ENCODE measurements at places on chromosomes 13 and 19.
A peak's percentile ranks its signal among the peaks of the same experiment; 100 is the strongest.

- DNase-seq, result no peak
Observed at GRCh38 chr19:58010507-58010906, 7.9 kb upstream of the ZNF606 start.

- no peak for DNase-seq
Observed at GRCh38 chr13:93502987-93503615, 276.5 kb downstream of the GPC6 start.

DNA sequence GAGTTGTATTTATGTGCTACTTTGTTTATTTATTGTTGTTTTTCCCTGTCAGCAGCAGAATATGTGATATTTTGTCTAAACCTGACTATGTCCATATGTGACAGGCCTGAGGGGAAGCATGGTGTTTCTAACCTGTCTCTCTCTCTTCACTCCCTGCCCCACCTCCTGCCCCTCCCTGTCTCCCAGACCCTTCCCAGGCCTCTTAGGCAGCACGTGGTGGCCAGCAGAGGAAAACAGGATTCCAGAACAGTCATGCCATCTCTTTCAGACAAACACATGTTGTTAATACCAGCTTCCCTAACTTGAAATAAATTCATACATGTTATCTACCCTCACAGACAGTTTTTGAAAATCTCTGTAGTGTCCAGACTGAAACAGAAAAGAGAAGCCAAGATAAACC is 31.0 kb upstream of the ATP11A start:
- no peak for DNase-seq

- DNase-seq, result peak; percentile 35
Observed at GRCh38 chr13:26813321-26813979, 52.9 kb upstream of the GPR12 start.

- DNase-seq, result no peak
Observed at GRCh38 chr19:46159418-46160232, 11.6 kb downstream of the IGFL2 start.

- no peak for DNase-seq
Observed at GRCh38 chr13:101283782-101284181, 132.5 kb downstream of the NALCN start.

DNA sequence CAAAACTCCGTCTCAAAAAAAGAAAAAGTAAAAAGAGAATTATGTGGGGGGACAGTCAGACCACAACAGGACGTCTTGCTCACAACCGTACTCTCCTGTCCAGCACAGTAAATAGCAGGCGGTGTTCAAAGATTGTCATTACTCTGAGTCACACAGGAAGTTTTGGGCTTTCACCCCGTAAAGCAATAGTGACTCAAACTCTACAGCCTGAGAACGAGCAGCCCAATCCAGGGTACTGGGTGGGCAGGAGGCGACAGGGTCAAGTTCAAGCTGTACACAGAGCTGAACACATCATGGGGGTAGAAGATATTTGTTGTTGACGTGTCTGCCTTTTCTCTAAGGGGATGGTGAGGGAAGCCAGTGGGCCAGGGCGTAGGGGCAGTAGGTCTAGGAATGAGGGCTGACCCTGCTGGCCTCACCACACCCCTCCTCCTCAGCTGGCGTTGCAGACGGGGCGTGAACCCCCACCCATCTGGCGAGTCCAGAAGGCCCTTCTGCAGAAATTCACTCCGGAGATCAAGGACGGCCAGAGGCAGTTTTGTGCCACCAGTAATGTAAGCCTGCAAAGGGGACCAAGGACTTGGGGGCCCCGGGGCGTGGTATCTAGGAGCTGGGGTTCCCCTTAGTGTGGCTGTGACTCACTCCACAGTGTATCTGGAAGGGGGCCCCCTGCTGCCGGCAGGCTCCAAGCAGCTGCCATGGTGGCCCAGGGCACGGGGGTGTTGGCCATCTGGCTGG is 23.3 kb downstream of the PRR12 start:
- DNase-seq, result no peak

DNA sequence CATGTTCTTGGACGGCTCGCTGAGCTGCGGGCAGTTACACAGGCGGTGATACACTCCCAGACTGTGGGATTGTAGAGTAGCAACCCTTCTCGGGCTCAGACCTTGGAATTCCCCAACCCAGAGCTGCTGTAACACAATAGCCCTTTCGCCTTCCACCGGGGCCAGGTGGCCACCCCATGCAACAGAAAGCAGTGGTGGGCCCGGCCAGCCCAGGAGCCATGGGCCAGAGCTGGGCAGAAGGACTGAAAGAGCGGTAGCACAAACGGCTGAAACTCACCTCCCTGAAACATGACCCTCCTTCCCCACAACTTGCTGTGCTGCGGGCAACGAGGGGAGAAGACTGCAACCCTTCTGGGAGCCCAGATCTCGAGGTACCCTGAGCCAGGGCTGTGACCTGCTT is 429.0 kb downstream of the SLITRK1 start:
- no peak for DNase-seq

DNA sequence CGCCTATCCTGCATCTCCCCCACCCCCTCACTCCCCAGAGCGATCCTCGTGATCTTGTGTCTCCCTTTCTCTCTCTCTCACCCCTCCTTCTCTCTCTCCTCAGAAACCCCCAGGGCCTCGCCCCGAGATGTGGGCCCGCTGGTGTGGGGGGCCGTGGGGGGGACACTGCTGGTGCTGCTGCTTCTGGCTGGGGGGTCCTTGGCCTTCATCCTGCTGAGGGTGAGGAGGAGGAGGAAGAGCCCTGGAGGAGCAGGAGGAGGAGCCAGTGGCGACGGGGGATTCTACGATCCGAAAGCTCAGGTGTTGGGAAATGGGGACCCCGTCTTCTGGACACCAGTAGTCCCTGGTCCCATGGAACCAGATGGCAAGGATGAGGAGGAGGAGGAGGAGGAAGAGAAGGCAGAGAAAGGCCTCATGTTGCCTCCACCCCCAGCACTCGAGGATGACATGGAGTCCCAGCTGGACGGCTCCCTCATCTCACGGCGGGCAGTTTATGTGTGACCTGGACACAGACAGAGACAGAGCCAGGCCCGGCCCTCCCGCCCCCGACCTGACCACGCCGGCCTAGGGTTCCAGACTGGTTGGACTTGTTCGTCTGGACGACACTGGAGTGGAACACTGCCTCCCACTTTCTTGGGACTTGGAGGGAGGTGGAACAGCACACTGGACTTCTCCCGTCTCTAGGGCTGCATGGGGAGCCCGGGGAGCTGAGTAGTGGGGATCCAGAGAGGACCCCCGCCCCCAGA is 12.8 kb upstream of the TOMM40 start:
- no peak for DNase-seq

DNA sequence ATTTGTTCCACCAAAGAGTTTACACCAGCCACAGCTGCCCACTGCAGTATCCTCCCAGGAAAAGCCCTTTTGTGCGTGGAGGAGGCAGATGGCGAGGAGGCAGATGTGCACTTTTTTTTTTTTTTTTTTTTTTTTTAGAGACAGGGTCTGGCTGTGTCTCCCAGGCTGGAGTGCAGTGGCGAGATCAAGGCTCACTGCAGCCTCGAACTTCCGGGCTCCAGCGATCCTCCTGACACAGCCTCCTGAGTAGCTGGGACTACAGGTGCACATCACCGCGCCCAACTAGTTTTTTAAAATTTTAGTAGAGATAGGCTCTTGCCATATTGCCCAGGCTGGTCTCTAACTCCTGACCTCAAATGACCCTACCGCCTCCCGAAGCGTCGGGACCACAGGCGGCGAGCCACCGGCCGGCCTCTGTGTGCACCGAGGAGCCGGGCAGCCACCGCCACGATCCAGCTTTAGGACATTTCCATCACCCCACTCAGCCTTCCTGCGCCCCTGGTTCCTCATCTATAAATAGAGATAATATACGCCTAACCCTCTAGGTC is 563 bp upstream of the PDCD5 start:
- DNase-seq, result no peak

- no peak for DNase-seq
Observed at GRCh38 chr13:25908366-25908765, 143.4 kb downstream of the SHISA2 start.

- DNase-seq, result no peak
Observed at GRCh38 chr19:42397263-42398166, 7.4 kb upstream of the CNFN start.
